ENCODE measurements at places on chromosomes 6 and 20.

GRCh38 chr20:39036851-39037250 lies 74.7 kb downstream of the DHX35 start:
- DNase-seq: no peak

DNA sequence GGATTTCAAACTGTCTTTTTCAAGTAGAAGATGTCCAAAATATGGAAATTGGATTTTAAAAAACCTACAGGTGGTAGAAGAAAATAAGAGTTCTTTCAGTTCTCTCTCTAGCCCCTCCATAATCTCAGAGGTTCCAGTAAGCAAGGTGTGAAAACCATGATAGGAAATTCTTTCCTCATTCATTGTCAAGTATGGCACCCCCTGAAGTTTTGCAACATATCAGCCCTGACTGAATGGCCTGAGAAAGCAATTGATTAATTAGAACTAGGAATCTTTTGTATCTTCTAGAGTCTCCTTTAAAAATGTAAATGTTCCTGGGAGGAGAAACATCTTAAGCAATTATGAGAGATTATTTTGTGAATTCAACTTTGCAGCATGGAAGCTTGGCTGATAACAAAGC lies 198.7 kb upstream of the STXBP5 start:
- no peak for DNase-seq

DNA sequence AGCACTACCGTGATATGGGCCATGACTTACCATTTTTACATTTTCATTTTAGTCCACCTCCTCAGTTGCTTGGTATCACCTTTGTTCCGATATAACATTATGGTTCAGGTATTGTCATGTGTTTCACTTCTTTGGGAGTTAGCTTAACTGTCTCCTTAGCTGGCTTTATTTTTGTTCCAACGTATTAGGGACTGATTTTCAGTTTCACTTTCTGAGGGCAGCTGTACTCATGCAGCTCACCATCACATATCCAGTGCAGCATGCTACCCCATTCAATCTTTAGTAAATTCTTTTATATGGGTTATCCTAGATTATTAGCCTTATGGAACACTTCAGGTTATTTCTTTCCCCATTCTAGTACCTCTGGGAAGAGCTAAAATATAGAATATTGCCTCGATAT lies 362.2 kb upstream of the IRAK1BP1 start:
- no peak for DNase-seq

GRCh38 chr20:48658198-48658476 lies 169.7 kb downstream of the PREX1 start:
- no peak for DNase-seq

GRCh38 chr20:23162887-23163286 lies 76.8 kb upstream of the CD93 start:
- no peak for DNase-seq

GRCh38 chr6:45688180-45688579 lies 310.4 kb upstream of the SUPT3H start:
- no peak for DNase-seq

DNA sequence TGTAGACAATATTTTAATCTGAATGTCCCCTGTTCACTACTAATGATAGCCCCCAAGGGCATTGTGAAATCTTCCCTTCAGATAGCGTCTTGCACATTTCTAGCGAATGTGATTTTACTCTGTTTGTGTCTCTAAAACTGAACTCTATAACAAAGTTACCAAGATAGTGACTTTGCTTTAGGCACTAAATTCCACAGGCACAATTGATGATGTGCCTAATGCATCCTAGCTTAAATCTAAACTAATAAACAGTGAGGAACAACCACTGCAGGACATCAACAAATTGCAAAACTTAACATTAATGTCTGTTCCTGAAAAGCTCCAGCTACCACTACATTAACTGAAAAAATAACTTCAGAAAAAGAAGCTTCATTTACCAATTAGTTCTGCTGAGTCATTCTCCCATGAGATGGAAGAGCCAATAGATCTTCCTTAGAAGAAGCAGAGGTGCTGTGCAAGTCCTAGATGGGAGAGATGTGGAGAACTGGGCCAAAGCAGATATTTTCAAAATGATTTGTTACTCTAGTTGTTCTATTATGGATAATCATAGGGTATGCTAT lies 1065.0 kb downstream of the EPHA7 start:
- DNase-seq: no peak

GRCh38 chr6:72083976-72084375 lies 197.6 kb downstream of the RIMS1 start:
- DNase-seq: no peak

GRCh38 chr6:144435602-144436426 lies 150.7 kb downstream of the UTRN start:
- no peak for DNase-seq

GRCh38 chr6:119584088-119584487 lies 234.5 kb upstream of the MAN1A1 start:
- no peak for DNase-seq

DNA sequence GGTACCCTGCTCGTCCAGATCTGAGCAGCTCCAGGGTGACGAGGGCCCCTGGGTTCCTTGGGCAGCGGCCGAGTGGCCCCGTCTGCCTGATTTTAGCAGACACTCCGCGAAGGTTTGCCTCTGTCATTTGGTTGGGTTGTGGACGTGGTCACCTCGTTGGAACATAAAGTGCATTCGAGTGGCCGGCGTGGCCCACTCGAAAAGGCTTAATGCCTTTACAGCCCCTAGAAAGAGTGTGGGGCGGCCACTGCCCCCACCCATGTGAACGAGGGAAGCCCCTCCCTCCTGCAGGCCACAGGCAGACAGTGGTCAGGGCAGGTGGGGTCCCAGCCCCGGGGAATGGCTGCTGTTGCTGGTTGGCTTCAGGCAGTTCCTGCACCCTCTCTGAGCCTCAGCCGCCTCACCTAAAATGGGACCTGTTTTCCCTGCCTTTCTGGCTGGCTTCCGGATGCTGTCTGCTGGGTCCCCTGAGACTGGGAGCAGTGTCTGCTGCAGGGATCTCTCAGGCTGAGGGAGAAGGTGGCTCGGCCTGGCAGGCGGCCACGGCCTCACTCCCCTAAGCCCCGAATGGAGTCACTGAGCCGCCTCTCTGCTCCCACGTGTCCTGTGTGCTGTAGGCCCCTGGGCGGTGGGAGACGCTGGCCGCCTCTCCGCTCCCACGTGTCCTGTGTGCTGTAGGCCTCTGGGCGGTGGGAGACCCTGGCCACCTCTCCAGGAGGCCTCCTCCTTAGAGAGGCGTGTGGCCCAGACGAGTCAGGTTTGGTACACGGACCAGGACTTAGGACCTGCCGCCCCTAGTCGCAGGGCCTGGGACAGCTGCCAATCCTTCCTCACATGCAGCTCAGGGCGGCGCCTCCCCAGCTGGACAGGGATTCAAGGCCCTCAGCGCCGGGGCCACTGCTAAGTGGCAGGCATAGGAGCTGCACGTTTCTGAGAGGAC lies 233.0 kb downstream of the ERMARD start:
- no peak for DNase-seq

GRCh38 chr6:107292715-107293271 lies 166.6 kb downstream of the PDSS2 start:
- DNase-seq: no peak

- DNase-seq: no peak
These were observed 40.5 kb upstream of the OSTM1 start for GRCh38 chr6:108114841-108115597.

DNA sequence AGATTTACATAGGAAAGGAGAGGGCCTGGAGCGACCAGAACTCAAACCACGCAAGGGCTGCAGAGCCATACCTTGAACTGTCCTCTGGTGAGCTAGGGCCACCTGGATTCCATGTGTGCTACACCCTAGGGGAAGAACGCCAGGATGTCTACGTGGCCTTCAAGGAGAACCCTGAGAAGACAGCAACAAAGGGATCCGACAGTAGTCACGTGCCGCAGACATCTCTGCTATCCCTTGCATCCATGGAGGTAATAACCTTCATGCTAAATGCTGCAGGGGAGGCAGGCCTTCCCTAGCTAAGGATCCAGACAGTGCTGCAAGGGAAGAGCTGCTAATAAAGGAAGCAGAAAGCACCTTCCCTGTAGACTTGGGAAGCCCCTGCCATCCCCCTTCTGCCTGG lies 52.9 kb downstream of the NOL4L start:
- DNase-seq: no peak

- no peak for DNase-seq
These were observed 71.9 kb downstream of the PTPN1 start for GRCh38 chr20:50582092-50582491.

DNA sequence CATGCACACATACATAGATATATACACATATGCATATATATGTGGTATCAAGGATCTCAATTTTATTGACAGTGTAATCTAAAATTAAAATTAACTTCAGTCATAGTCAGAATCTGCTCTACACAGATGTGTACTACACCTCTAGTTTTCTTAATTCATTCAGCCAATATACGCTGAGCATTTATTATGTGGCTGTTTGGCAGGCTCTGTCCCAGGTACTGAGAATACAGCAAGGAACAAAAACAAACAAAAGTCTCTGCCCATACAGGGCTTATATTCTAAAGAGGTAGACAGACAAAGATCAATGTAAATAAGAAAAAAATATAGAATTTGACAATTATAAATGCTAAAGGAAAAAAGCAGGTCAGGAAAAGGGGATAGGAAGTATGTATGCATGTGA lies 7.8 kb upstream of the RGS17 start:
- DNase-seq: no peak

GRCh38 chr6:6752129-6752528 lies 163.6 kb downstream of the LY86 start:
- DNase-seq: no peak

- DNase-seq: no peak
These were observed at the start of gene NINL for GRCh38 chr20:25584905-25585704. Gene NINL (minus strand): TSS chr20:25585531. CDS start chr20:25526587, 58,944 bp downstream.

GRCh38 chr20:52965819-52966218 lies 6.3 kb upstream of the TSHZ2 start:
- peak; percentile 24 for DNase-seq

DNA sequence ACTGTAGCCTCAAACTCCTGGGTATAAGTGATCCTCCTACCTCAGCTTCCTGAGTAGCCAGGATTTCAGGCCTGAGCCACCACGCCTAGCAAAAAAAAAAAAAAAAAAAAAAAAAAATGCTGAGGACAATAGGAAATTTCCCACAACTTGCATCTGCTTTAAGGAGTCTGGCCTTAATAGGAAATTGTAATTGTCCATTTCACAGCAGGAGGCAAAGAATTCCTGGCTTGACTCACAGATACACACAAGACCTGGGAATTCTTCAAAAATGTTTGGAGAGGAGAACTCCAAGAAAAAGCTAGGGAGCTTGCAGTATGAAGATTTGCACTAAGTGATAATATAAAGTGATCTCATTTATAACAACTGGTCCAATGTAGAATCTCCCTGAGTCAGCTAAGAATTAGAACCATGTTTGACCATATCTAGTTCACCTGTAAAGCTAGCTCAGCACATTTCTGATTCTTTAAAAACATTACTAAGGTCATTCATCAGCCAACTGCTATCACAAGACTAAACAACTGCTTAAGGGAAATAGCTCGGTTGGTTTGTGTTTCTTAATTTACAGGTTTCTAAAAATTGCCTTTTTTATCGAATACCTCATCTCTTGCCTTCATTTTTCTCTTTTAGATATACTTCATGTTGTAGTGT lies 80.2 kb upstream of the SLC2A12 start:
- no peak for DNase-seq

DNA sequence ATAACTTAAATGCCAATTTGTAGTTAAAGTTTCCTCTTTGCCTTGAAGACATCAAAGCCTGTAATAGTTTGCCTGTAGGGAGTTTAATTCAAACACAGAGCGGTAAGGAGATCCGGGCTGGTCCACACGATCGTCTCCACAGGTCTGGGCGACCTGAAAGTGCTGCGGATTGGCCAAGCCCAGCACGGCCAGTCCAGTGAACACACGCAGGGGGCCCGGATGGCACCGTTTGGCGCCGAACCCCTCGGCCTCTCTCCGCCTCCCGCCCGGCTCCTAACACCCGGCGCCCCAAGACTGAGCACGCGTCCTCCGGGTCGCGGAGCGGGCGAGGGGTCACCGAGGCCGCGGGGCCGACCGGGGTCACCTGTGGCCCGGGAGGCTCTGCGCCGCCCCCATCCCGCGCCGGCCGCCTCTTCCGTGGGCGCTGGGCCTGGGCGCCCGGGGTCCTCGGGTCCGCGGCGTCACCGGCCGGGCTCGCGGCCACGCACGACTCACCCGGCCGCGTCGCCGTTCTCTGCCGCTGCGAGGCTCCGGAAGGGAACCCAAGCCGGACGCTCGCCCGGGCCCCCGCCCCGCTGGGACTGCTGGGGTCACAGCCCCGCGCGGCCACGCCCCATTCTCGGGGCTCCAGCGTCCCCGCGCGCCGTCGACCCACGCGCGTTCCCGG lies 481 bp downstream of the SERPINB6 start:
- DNase-seq: no peak

DNA sequence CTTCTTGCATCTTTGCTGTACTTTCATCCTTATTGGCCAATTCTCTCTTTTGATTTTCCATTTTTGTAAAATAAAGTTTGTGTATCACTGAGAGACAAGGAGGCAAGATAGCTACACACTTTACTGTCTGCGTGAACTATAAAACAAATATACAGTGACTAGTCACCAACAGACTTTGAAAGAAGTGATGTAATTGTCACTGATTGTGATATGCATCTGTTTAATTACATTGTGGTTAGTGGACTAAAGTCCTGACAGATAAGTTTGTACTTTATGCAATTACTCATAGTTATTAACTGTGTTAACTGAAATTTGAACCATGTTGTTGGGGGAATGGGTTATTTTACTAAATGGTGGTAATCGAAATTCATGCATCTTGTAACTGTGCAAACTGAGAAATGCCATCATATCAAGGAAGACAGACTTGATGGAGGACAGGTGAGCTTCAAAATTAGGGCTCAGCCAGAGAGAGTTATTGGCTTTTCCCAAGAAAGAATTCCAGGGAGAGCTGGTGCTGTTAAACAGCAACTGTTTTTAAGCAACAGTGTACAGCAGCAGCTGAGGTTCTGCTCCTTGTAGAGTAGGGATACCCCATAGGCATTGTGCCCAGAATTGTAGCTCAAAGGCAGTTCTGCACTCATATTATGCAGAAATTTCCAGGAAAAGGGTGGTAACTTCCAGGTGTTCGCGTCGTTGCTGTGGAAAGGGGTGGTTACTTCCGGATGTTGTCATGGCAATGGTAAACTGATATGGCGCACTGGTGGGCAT lies 62.9 kb downstream of the EFHC1 start:
- DNase-seq: peak; percentile 8

GRCh38 chr20:4605166-4605565 lies 116.5 kb upstream of the PRND start:
- no peak for DNase-seq

DNA sequence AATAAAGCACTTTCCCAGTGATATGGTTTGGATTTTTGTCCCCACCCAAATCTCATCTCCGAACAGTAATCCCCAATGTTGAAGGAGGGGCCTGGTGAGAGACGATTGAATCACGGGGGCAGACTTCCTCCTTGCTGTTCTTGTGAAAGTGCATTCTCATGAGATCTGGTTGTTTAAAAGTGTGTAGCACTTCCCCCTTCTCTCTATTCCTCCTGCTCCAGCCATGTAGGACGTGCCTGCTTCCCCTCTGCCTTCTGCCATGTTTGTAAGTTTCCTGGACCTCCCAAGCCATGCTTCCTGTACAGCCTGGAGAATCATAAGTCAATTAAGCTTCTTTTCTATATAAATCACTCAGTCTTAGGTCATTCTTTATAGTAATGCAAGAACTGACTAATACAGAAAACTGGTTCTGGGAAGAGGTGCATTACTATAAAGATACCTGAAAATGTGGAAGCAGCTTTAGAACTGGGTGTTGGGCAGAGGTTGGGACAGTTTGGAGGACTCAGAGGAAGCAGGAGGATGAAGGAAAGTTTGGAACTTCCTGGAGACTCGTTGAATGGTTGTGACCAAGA lies 7.4 kb downstream of the EPM2A start:
- no peak for DNase-seq

- no peak for DNase-seq
These were observed 26.4 kb upstream of the DLGAP4 start for GRCh38 chr20:36279776-36280175.

All from epithelial cell of prostate (primary cell).